ENCODE measurements at places on chromosomes 3 and 15.

GRCh38 chr3:39478226-39478625, 10.7 kb downstream of the MOBP start:
- no peak for DNase-seq

GRCh38 chr15:74776821-74777768, 4.8 kb upstream of the CSK start:
- DNase-seq: peak; percentile 45

- no peak for DNase-seq
Measured at GRCh38 chr15:70294731-70295305, 197.1 kb upstream of the TLE3 start.

GRCh38 chr3:100389025-100389424, 11.9 kb downstream of the TOMM70 start:
- no peak for DNase-seq

DNA sequence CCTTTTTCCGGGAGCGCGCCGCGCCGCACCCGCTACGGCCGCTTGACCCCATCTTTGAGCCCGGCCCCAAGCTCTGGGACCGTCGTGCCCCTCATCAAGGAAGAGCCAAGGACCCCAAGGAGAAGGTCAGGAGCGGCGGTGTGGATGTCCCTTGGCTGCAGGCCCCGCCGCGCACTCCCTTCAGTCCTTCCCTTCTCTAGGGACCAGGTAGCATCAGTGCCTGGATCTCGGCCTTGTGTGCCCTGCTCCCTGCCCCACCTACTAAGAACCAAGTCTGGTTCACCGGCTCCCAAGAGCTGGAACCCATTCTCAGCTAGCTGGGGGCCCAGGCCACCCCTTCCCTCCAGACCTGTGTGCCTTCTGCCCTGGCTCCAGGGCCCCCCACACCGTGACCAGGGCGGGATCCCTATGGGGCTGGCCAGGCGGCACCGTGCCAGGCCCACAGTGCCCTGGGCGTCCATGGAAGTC, 69.3 kb upstream of the CGNL1 start:
- DNase-seq: no peak

All from AG20443 (cell line).